ENCODE measurements at places on chromosomes 6 and 20.

GRCh38 chr6:17836293-17836692 is 129.6 kb upstream of the NUP153 start:
- DNase-seq, result peak; percentile 39

- DNase-seq, result no peak
Observed at GRCh38 chr6:42974919-42975505, 4.0 kb downstream of the PEX6 start.

- DNase-seq, result peak; percentile 65
Observed at GRCh38 chr6:137261761-137262160, 42.6 kb upstream of the IFNGR1 start.

- DNase-seq, result no peak
Observed at GRCh38 chr6:169216830-169217229, 36.8 kb downstream of the THBS2 start.

DNA sequence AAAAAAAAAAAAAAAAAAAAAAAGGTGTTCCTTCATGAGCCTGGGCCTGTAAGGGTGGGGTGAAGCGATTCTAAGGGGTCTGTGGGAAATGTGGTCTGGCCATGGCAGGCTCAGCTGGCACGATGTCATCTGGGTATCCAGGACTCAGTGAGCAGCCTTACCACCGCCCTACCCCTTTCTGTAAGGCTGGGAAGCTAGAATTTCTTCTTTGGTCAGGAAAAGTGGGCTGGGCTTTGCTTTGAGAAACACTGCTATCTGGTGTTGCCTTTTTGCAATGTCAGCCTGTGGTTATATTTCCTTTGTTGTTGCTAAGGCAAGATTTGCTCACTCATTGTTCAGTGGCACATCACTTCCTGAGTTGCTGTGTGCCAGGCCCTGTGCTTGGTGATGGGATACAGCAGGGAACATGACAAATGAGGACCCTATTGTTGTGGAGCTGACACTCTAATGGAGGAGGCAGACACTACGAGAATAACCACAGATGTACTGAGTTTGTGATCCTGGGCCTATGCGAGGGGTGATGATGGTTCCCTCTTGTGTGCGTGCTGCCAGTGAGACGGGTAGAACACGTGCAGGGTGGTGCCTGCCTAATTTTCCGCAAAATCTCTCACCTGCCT is 45.9 kb upstream of the ZNFX1 start:
- peak; percentile 86 for DNase-seq

DNA sequence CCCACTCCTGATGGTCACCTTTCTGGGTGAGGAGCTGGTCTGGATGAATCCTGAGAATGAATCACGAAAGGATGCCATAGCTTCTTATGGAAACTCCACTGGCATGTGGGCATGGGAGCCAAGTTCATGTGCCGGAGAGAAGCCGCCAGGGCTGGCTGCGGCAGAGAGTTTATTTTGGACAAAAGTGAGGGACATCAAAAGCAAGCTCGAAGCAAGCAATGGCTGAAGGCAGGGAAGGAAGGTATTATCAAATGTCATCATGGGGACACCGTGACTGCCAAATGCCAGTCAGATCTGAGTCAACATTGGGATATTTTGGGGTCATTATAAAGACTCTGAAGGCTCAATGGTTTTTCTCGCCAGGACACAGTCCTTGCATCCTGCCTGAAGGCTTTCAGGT is 249.1 kb downstream of the QKI start:
- DNase-seq, result no peak

DNA sequence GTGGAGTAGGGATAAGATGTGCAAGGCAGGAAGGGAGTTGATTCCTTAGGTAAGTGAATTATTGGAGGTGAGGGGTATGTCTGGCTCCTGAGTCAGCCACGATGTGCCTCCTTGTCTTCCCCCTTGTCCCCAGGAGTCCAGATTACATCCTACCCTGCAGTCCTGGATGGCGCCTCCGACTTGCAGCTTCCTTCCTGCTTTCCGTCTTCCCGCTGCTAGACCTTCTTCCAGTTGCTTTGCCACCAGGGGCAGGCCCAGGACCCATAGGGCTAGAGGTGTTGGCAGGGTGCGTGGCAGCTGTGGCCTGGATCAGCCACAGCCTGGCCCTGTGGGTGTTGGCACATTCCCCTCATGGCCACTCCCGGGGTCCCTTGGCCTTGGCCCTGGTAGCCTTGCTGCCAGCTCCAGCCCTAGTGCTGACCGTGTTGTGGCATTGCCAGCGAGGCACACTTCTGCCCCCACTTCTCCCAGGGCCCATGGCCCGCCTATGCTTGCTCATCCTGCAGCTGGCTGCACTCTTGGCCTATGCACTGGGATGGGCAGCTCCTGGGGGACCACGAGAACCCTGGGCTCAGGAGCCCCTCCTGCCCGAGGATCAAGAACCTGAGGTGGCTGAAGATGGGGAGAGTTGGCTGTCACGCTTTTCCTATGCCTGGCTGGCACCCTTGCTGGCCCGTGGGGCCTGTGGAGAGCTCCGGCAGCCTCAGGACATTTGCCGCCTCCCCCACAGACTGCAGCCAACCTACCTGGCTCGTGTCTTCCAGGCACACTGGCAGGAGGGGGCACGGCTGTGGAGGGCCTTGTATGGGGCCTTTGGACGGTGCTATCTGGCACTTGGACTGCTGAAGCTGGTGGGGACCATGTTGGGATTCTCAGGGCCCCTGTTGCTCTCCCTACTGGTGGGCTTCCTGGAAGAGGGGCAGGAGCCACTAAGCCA is 4.9 kb downstream of the ABCC10 start:
- DNase-seq, result no peak

DNA sequence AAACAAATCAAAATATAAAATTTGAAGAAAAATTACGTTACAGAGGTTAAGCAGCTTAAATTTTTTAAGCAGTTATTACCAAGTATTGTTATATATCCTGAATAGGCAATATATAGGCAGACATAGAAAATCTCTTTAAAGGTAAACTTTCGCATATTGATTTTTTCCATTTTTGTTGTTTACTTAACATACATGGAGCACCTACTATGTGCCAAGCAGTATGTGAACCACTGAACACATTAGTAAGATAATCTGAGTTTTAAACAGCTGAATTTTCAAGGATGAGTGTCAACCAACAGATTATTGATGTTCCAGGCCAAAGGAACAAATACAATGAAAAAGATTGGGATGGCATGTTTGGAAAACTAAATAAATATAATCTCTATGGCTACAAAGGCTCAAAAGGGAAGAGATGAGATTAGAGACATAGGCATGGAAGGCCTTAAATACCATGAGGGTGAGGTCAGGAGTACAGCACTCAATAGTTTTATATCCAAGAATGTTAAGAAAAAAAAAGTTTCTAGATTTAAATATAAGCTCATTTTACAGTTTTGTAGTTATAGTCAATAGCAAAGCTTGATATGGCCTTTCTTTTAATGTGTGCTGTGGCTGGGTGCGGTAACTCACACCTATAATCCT is 277.5 kb downstream of the PTPRK start:
- DNase-seq, result peak; percentile 69

GRCh38 chr6:147029923-147030322 is 174.3 kb upstream of the STXBP5 start:
- DNase-seq, result no peak

GRCh38 chr6:1689141-1689540 is 79.4 kb downstream of the FOXC1 start:
- peak; percentile 27 for DNase-seq

DNA sequence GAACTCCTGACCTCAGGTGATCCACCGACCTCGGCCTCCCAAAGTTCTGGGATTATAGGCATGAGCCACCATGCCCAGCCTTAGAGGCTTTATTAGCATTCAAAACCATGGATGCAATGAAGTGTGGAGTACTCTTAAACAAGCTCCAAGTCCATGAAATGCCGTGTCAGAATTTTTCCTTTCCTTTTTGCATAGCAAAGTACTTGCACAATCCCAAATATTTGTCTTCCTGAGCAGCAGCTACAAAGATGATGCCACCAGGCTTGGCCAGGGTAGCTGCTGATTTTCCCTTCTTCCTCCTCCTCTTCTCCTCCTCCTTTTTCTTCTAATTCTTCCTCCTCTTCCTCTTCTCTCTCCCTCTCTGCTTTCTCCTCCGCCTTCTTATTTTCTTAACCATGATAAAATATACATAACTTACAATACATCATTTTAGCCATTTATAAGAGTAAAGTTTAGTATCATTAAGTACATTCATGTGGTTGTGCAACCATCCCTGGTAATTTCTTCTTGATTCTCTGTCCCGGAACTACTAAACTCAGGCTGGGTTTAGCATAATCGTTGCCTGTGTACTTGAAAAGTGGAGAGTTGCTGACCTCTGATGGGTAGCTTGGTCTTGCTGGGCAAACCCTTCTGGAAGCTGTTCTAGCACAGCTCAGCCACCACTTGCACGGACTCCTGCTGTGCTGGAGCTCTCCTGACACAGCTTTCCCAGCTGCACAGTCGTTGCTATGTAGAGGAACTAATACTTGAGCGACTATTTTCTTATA is 20.3 kb downstream of the MUCL3 start:
- peak; percentile 51 for DNase-seq

- DNase-seq, result no peak
Observed at GRCh38 chr6:2802521-2803060, 37.4 kb downstream of the WRNIP1 start.

DNA sequence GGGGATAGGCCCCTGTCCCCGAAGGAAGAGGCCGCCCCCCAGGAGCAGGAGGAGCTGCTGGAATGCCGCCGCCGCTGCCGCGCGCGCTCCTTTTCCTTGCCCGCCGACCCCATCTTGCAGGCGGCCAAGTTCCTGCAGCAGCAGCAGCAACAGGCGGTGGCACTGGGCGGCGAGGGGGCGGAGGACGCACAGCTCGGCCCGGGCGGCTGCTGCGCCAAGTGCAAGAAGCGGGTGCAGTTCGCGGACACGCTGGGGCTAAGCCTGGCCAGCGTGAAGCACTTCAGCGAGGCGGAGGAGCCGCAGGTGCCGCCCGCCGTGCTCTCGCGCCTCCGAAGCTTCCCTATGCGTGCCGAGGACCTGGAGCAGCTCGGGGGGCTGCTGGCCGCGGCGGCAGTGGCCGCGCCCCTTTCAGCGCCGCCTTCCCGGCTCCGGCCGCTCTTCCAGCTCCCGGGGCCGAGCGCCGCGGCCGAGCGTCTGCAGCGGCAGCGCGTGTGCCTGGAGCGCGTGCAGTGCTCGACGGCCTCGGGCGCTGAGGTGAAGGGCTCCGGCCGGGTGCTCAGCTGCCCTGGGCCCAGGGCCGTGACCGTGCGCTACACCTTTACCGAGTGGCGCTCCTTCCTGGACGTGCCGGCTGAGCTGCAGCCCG is 630 bp downstream of the PPP1R3G start:
- peak; percentile 53 for DNase-seq

GRCh38 chr6:126198631-126199030 is 141.3 kb upstream of the CENPW start:
- no peak for DNase-seq

- DNase-seq, result no peak
Observed at GRCh38 chr6:41269716-41270115, 16.8 kb downstream of the TREM1 start.

DNA sequence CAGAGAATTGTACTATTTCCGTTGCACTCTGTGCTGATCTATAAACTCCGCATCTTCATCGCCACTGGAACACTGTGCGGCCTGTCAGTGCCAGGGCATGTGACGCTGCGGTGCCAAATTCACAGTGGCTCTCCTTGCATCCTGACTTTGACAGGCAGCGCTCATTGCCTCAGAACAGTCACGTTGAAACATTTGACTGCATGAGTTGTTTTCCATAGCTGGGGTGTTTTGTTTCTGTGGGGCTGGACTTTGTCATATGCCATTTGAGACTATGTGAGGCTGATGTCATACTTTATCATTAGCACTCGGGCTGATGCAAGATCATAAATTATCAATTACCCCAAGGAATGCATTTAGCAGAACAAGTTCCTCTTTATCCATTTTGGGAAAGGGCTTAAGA is 32.7 kb downstream of the CFAP61 start:
- no peak for DNase-seq
